ENCODE measurements at places on chromosomes 1 and 21. TPM values are rescaled to one million over a fixed set of nuclear protein-coding genes. Genes with fewer than 3 reads are reported as not detected.

Gene TNFSF4
- total RNA-seq = 2.1 TPM

Gene B3GALT2
- 1.9 TPM for total RNA-seq

Gene PTPRC
- 25.2 TPM for total RNA-seq

Gene ERRFI1
- 60.7 TPM for total RNA-seq

Gene C1orf198
- 11.1 TPM for total RNA-seq

DNA sequence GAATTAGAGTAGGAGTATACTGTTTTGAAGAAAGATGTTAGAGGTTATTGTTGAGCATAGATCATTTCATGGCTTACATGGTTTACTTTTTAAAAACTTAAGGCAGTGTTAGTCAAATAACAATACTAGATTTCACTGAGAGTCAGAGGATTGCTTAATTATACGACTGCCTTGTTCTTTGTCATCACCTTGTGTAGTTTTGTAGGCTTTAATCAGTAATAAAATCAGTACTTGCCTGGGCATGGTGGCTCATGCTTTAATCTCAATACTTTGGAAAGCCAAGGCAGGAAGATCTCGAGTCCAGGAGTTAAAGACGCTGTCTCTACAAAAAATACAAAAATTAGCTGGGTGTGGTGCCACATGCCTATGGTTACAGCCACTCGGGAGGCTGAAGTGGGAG is 41.3 kb upstream of the GPR52 start:
- DNase-seq = no peak

DNA sequence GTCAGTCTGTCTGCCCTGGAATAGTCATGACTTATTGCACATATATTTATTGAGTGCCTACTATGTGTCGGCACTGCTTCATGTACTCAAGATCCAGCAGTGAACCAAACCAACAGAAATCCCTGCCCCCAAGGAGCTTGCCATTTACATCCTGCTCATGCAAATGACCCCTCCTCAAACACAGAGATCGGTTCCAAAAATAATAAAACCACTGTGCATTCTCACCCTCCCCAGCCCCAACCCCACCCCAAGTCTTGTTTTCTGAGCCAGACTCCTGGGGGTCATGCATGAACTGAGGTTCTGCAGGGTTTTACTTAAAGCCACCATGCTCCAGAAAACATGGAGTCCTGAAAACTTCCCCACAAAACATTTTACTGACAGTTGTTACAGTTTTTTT is 61.9 kb downstream of the KIAA0040 start:
- DNase-seq = no peak

- DNase-seq = no peak
Measured at GRCh38 chr1:172083191-172083590, 241.9 kb downstream of the DNM3 start.

- no peak for DNase-seq
Measured at GRCh38 chr1:182111496-182111895, 50.0 kb upstream of the ZNF648 start.

GRCh38 chr1:178727014-178727895 is 2.2 kb downstream of the RALGPS2 start:
- no peak for DNase-seq

GRCh38 chr21:39022863-39023693 is 160.2 kb downstream of the PSMG1 start:
- DNase-seq = no peak

DNA sequence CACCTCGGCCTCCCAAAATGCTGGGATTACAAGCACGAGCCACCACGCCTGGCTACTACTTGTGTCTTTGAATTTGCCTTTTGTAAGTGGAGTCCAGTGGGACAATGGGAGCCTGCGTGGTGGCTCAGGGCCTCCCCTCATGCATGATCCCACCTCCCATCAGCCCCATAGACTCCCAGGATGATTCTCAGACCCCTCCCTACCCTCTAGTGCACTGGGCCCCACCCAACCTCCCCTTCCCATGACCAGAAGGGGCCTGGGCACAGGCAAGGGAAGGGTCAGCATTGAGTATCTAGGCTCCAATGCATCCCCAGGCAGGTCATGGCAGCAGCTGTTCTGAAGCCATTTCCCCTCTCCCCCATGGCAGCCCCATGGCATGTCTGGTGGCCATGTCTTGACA is 18.7 kb downstream of the NEK2 start:
- DNase-seq = no peak

DNA sequence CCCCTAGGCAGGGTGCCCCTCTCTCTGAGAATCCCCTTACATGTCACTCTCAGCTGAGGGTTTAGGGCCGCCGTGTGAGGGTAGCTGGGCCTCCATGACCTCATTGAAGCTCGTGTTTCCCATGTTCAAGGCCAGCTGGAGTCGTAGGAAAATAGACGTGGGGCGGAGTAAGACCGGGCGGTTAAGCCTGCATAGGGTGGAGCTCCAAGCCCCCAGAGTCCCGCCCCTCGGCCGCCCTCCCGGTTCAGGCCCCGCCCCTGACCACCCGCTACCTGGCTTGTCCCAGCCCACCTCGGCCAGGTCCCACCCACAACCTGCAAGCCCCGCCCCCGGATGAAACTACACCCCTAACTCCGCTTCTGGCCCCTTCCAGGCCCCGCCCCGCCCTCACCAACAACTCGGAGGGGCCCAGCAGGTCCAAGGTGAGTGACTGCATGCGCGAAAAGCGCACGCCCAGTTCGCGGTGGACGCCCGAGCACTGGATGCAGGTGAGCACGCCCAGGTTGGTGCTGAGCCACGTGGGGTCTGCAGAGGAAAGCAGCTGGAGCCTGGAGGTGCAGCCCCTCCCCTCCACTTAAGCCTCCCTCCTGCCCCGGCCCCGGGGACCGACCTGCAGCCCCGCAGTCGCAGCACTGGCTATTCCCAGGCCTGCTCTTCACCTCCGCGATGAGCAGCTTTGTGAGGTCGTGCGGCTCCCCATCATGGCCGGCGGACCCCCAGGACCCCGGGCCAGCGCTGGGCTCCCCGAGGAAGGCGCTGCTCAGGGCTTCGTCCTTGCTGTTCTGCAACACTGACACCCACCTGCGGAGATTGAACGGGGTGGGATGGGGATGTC is 12.2 kb upstream of the TCEA3 start:
- peak; percentile 68 for DNase-seq

DNA sequence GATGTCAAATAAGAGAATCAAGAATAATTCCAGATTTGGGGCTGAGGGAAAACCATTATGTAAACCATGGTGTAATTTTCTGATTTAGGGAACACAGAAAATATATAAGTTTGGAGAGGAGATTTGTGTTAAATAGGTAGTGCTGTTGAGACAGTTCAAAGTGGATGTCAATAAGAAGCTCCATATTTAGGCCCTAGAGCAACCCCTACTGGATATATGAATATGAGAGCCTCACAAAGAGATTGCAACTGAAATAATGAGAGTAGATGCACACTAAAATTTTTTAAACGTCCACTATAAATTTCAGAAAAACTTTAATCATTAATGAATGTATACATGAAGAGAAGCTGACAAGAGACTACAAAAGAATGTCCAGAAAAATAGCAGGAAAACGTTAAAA is 1447.8 kb upstream of the PRMT6 start:
- DNase-seq = no peak

DNA sequence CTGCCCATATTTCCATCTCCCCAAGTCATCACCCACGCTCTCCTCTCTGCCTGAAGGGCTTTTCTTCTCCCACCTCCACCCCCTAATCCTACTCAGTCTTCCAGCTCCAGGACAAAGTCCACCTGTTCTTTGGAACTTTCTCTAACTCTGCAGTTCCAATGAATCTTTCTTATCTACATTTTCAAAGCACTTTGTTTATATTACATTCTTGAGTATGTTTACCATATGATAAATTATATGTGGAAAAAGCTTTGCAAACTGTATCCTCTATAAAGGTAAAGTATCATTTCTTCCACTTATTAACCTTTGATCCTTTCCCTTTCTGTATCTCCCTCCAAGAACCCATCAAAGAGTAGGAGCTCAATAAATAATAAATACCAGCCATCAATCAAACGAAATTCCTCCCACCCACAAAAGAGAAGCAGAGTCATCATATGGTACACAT is 39.7 kb downstream of the TTC13 start:
- no peak for DNase-seq

GRCh38 chr1:14215151-14215550 is 383.3 kb upstream of the KAZN start:
- DNase-seq = no peak

- DNase-seq = no peak
Measured at GRCh38 chr1:25562928-25563283, 19.5 kb downstream of the LDLRAP1 start.
